ENCODE measurements at places on chromosomes 11 and 22. TPM values are rescaled to one million over a fixed set of nuclear protein-coding genes. Genes with fewer than 3 reads are reported as not detected.

Gene FAM227A
- total RNA-seq = 3.1 TPM

Gene FGF4
- total RNA-seq = 0.96 TPM

Gene KDM4E
- 4.6 TPM for total RNA-seq

Gene MOGAT2
- total RNA-seq = 1.9 TPM

Gene FOLR1
- 5.1 TPM for total RNA-seq

Gene SYT7
- total RNA-seq = 1.4 TPM

Gene MAPK8IP1
- 7.7 TPM for total RNA-seq

Gene MMP7
- 23.8 TPM for total RNA-seq

Gene LRRC4C
- 1.2 TPM for total RNA-seq

Gene RFPL1
- 1.4 TPM for total RNA-seq

Gene KCNQ1
- 7.9 TPM for total RNA-seq

Gene TMEM223
- 33.5 TPM for total RNA-seq

Gene OR52E4
- total RNA-seq = 4.6 TPM

Gene ACTN3
- not detected for total RNA-seq

DNA sequence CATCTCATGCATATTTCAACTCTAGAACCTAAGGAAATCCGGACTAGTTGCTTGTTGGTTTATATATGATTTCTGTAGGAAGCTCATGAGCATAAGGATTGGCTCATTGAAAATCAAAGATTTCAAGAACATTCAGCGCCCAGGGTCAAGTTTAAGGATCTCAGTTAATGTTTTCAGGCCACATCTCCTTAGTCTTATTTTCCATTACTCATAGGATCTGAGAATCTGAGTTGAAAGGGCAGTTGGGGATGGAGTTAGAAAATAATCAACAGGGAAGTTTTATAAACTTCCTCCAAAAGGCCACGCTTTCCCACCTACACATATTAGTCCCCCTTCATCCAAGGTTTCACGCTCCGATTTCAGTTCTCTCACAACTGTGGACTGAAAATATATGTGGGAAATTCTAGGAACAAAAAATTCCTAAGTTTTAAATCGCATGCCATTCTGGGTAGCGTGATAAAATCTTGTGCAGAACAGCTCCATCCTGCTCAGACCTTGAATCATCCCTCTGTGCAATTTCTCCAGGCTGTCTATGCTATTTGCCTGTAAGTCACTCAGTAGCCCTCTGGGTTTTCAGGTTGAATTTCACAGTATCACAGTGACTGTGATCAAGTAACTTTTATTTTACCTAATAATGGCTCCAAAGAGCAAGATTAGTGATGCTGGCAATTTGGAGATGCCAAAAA, 160.2 kb downstream of the KIRREL3 start:
- DNase-seq = peak; percentile 5

GRCh38 chr11:2138431-2139122, 612 bp downstream of the IGF2 start:
- no peak for DNase-seq

DNA sequence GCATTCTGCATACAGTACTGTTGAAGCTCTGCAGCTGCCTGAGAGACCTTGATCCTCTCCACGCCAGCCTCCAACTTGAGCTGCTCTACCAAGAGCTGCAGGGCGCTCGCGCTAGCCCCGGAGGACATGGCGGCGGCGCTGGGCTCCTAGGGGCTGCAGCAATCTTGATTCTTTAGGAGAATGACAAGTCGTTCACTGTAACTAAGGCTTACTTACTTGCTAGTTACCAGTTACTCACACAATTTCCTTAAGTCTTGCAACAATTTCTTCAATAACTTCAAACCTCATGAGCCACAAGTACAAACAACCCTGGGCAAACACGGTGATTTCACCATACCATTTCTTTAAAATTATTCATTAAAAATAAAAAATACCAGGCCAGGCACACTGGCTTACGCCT, 21.9 kb downstream of the SBF2 start:
- DNase-seq = no peak

DNA sequence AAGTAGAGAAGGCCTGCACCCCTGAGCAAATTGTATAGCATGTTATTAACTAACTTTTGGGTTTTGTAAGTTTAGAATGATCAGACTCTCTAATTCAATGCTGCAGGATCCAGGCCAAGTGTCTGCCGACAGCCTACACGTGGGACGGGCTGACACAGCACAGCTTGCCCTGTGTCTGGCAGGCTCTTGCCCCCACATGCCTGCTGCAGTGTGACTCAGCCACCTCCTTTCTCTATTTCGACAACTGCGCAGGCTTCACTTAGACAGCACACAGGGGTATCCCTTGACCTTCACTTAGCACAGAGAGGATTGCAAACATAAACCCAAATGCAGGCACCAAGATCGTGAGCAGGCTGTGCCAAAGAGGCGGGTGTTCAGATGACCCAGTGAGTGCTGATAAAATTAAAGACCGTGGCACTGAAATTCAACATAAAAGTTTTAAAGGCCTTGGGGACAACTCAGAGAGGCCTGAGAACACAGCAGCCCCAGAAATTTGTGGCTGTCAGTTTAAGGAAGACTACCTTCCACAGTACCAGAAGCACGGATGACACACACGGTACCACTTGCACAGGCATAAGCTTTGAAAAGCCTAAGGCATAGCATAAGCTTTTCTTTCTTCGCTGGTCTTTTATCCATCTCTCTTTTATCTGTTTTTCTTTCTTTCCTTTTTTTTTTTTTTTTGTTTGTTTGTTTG, 37.8 kb downstream of the SCN3B start:
- peak; percentile 91 for DNase-seq

DNA sequence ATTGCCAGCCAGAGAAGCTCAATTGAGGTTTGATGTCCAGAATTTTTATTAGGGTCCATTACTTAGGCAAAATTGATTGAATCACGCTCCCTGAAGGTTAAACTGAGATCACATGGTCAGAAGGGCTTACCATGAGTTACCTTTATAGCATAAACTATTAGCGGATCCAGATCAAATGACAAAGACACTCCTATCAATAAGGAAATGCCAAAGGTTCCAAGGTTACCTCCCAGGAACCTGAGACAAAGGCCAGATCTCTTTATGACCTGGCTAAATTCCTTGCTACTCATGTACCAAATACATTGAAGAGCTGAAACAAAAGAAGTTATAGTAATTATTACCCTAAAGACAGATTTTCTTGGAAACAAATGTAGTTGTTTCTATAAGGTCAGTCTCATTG, 27.8 kb upstream of the ANO5 start:
- DNase-seq = no peak

DNA sequence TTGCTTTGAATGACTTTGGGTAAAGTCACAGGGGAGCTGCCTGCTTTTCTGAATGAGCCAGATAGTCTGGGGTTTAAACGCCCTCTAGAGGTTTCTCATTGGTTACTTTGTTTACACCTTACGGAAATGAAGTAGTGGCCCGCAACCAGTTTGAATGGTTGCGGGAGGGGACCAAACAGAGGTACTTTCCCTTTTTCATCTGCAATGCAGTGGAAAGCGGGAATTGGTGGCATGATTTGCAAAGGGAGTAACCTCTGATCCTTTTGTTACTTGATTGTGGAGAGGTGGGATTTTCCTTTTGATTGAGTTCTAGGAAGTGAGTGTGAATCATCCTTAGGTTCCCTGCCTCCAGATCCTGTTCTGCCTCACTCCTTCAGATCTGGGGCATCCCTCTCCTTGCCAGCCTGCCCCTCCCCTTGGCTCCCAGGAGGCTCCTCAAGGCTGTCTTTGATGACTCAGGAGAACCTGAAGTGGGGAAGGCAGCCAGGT, 15.9 kb upstream of the GLYATL1 start:
- DNase-seq = peak; percentile 40

- DNase-seq = peak; percentile 14
Observed at GRCh38 chr11:762421-763072, 14.7 kb downstream of the GATD1 start.

- no peak for DNase-seq
Observed at GRCh38 chr11:10931761-10932670, 74.2 kb upstream of the ZBED5 start.

DNA sequence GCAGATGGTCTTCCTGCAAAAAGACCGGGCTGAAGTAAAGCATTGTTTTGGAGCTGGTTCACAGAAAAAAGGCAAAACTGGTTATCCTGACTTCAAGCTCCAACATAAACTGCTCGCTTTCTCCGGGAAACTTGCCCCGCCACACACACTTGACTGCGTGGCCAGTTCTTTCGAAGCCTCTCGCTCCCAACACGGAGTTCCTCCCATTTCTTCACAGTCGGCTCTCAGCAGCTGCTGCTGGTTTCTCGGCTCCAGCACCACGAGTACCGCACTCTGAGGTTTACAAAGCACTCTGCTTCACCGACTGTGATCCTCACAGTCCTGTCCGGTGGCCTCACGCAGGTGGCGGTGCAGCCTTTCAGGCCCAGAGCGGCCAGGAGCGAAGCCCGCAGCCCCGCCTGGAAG, 264 bp downstream of the CHEK1 start:
- DNase-seq = no peak

- no peak for DNase-seq
Observed at GRCh38 chr11:66494935-66495334, 14.7 kb downstream of the DPP3 start.

DNA sequence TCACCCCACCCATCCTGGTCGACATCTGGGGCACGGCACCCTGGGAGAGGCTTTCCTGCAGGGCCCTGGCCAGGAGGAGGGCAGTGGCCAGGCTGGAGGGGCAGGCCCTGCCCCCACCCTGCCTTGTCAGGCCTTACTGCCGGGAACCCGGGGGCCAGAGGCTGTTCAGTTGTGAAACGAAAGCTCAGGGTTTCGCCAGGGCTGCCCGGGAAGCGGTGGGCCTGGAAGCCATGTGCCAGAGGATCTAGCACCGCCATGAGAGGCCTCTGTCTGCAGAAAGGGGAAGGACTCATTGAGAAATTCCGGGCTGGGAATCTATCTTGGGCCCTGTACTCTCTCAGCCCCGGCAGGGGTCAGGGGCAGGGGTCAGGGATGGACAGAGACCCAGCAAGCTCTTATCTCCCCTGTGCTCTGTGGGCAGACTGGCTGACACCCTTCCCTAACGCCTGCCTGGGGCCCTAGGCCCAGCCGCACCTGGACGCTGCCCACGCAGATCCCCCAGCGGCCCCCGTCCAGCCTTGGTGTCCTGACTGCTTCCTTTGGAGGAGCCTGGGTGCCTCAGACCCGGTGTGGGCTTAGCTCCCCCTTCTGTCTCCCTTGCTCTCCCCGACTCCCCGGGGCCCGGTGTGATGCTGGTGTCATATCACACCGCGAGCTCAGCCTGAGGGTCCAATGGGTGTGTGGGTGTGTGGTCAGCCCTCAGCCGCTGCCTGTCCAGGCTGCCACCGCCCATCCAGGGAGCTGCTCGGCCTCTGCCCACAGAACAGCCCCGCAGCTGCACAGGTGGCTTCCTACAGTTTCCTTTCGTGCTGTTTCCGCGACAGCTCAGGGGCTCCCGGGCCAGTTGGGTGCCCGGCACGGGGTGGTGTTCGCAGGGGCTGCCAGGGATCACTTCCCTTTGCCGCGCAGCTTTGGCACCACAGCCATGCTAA, 6.5 kb downstream of the PIM3 start:
- DNase-seq = peak; percentile 50

DNA sequence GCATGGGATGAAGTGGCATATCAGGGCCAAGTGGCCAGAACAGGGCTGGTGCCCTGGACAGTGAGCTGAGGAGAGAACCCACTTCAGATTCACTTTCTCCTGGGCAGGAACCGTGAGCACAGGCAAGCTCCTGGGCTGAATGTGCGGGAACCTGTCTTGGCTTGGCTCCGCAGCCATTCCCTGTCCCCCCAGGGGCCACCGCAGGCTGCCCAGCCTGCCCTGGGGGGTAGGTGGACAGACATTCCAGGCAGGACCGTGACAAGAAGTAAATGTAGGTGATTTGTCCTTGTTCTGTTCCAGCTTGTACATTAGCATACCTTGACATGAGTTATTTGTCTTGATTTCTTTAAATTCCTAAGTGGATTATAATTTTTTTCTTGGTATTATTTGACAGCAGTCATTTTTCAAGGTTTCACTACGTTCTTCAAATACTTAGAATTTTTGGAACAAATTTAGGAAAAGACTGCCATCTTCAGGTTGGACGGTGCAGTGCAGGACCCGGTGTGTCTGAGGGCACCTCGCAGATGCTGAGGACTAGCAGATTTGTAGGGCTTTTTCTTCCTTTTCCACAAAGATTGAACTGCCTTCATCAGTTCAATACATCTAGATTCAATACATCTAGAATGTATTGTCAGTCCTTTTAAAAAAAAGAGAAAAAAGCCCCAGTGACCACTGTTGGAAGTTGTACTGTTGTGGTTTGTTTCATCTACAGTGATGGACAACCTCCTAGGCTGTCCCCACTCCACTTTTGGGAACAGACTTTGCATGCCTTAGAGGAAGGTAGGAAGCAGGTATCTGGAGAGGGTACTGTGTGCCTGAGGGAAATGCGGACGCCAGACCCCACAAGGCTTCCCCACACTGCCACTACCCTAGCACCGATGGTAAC, 115.1 kb upstream of the RASSF10 start:
- DNase-seq = peak; percentile 72

DNA sequence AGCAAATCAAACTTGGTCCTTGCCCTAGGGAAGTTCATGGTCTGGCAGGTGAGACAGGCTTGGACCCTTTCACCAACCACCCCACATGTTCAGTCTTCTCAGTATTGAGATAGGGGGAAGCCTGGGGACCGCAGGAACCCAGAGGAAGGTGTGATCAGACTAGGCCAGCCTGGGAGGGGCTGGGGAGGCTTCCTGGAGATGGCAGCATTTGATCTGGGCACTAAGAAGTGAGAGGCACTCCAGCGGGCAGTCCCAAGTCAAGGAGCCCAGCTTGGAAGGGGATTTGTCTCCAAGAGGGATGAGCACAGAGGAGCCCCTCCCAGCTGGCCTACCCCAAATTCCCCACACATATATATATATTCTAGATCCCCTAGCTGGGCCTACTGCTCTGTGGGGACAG, 5.4 kb downstream of the LRRC32 start:
- DNase-seq = no peak

DNA sequence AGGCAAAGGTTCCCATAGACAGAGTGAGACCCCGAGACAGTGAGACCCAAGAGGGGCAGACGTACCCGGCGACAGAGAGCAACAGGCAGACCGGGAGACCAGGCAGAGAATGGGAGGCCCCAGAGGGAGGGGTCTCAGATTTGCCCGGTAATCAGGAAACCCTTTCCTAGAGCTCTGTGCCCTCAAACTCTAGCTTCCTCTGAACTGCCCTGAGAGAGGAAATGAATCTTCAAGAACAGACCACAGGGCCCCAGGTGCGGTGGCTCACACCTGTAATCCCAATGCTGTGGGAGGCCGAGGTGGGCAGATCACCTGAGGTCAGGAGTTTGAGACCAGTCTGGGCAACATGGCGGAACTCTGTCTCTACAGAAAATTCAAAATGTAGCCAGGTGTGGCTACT, 47.7 kb downstream of the RPUSD4 start:
- DNase-seq = no peak

DNA sequence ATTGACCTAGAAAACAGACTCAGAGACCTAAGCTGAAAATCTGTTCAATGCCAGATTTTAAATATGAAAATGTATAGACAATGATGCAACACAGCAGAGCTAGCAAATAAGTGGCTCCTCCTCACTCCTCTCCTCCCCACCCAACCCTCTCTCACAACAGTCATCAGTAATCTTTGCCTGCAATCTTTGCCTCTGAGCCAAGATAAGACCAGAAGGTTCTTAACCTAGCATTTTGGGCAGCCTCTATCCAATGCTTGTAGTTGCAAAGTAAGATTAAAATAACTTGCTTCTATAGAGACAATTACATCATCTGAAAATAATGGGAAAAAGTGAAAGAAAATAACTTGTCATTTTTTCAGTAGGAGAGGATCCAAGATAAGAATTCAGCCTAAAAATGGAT, 117.3 kb downstream of the PARVA start:
- peak; percentile 44 for DNase-seq

GRCh38 chr22:43066844-43067385, 22.3 kb downstream of the TTLL1 start:
- no peak for DNase-seq

- peak; percentile 68 for DNase-seq
Observed at GRCh38 chr11:7512525-7513233, 1.1 kb upstream of the PPFIBP2 start.

- DNase-seq = no peak
Observed at GRCh38 chr11:35487532-35488078, 37.8 kb downstream of the PAMR1 start.
